DND-41 (cell line): ENCODE measurements at places on chromosomes 4 and X.

- no peak for DNase-seq
- no peaks in the 10 kb centered on the region for H3K27me3 ChIP-seq
- no peak overlapping the region for H3K27ac ChIP-seq
- no peaks in the 10 kb centered on the region for H3K36me3 ChIP-seq
Measured at GRCh38 chrX:644304-645281, 14.0 kb downstream of the SHOX start.

DNA sequence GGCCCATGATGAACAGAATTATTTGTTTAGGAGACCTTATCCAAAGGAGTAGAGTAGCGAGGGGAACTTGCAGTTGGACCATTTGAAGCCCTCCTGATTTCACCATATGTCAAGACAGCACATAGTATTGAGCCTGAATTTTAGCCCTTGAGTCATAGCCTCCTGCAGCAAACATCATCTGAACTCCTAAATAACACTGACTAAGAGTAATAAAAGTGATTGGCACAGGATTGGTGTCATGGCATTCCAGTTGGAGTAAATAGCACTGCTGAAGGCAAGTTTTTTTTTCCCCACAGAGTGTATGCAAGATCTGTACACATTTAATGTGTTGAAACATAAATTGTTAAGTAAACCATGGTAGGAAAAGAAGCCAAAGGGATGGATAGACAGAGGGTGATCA lies 89.0 kb downstream of the COMMD8 start:
- H3K4me1 ChIP-seq: no peaks in the 10 kb centered on the region
- H3K36me3 ChIP-seq: no peaks in the 10 kb centered on the region
- no peak overlapping the region for H3K4me3 ChIP-seq
- no peak overlapping the region for H3K27ac ChIP-seq
- H3K27me3 ChIP-seq: no peaks in the 10 kb centered on the region
- no peak for DNase-seq

DNA sequence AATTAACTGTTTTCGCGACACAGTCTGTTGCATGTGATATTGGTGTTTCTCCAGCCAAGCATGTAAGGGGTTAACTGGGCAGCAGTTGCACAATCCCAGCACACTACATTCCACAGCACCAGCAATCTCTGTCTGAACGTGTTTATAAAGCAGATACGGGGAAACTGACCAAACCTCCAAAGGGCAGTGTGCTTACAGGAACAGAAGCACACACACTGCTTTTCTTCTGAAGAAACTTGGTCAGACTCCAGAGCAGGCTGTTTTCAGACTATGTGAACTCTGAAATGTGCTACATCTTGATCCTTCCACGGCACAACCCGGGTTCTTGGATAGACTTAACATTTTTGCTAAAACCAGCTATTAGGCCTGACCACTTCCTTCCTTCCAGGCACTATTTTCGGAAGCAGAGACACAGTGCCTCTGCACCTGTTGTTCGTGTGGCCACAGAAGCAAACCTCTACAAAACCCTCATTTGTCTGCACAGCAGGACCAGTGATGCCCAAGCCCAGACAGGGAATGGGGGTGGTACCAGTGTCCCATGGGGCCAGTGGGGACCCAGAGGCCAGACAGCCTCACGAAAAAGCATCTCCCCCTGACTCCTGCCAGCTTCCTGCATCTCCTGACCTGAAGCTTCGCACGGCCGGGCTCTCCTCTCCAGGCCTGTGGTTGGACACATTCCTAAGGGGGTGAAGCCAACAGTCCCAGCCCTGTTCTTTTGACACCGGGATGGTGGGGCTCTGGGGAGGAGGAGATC lies 90.1 kb downstream of the IRF2 start:
- peaks cover 37% of the 10 kb centered on the region for H3K4me1 ChIP-seq
- peak; percentile 75 for DNase-seq
- H3K27me3 ChIP-seq: no peaks in the 10 kb centered on the region
- peak overlapping the region; percentile 71 for H3K27ac ChIP-seq
- H3K36me3 ChIP-seq: peaks cover 21% of the 10 kb centered on the region
- H3K4me3 ChIP-seq: no peak overlapping the region

- no peak overlapping the region for H3K27ac ChIP-seq
- no peaks in the 10 kb centered on the region for H3K36me3 ChIP-seq
- no peak for DNase-seq
- no peak overlapping the region for H3K4me3 ChIP-seq
- no peaks in the 10 kb centered on the region for H3K4me1 ChIP-seq
- H3K27me3 ChIP-seq: no peaks in the 10 kb centered on the region
Measured at GRCh38 chrX:121641560-121641959, 594.1 kb downstream of the GLUD2 start.

DNA sequence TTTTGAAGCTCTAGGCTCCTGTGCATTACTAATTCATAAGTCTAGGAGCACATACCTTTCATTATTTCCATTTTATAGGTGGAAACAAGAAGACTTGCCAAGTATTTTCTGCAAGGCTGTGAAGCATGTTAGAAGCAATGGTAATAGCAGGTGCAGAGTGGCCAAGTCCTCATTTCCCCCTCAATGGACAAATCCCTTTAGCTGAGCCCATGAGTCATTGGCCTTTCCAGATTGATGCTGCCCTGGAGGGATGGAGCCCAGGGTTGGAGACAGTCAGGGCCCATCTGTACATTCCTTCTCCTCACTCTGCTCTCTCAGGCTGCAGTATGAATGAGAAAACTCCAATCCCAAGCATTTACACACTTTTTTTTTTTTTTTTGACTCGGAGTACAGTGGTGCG lies 6.6 kb downstream of the MGST2 start:
- H3K27ac ChIP-seq: no peak overlapping the region
- DNase-seq: no peak
- no peaks in the 10 kb centered on the region for H3K36me3 ChIP-seq
- H3K27me3 ChIP-seq: no peaks in the 10 kb centered on the region
- no peak overlapping the region for H3K4me3 ChIP-seq

- DNase-seq: no peak
- H3K27me3 ChIP-seq: no peaks in the 10 kb centered on the region
- H3K27ac ChIP-seq: no peak within 1 kb of the TSS
- H3K36me3 ChIP-seq: no peaks in the 10 kb centered on the region
Measured at GRCh38 chr4:147480891-147481576, at the start of gene EDNRA. Gene EDNRA, plus strand, starts transcription at chr4:147481097. Its CDS starts 4,585 bp downstream, at chr4:147485682.
